ENCODE measurements at places on chromosomes 13 and 19.

DNA sequence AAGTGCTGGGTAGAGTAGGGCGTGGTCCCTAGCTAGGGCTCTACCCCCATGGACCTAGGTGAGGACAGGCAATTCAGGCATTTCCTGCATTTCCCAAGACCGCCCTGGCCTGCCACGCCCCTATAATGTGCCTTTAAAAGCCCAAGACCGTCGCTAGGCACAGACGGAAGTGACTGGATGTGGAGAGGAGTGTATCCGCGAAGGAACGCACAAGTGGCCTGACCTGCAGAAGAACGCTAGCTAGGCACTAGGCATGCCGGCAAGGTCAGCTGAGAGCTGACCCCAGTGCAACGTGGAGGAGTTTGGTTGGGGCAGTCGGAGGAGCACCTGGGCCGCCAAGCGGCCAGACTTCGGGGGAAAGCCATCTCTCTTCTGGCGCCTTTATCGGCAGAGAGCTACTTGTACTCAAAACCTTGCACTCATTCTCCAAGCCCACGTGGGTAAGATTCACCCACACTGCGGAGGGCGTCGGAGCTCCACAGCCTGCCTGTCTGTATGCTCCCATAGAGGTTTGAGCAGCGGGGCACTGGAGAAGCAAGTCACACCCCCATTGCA lies 370.0 kb downstream of the FGF9 start:
- DNase-seq, result no peak

GRCh38 chr19:20044663-20045062 lies 5.4 kb upstream of the ZNF682 start:
- no peak for DNase-seq

GRCh38 chr13:82323101-82323500 lies 1559.2 kb downstream of the SLITRK1 start:
- DNase-seq, result no peak

DNA sequence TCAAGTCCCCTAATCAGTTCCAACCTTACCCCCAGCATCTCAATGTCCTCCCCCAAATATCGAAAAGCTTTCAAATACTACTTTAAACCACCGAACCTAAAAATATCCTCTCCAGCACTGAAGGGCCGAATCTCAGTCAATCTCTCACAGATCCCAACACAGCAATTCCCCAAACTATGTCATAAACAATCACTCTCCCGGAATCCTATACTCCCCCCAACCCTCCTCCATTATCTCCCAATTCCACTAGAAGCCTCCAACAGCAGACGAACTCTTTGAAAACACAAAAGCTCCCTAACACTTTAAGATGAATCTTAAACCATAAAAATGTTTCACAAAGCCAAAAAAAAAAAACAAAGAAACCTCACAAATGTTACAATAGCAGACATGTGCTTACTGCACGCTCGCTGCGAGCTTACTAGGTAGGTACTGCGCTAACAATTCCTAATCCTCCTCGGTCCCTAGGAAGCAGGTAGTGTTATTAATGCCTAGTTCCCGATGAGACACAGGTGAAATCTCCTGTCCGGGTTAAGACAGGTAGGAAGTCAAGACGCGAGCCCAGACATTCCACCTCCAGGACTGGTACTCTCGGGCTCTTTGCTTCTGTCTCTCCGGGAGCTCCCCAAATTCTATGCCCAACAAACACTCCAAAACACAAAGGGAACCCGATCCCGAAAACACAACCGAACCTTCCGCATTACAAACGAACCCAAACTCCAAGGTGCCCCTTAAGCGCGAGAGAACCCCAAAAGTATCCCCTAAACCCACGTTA lies 14.2 kb downstream of the FBXO46 start:
- no peak for DNase-seq

DNA sequence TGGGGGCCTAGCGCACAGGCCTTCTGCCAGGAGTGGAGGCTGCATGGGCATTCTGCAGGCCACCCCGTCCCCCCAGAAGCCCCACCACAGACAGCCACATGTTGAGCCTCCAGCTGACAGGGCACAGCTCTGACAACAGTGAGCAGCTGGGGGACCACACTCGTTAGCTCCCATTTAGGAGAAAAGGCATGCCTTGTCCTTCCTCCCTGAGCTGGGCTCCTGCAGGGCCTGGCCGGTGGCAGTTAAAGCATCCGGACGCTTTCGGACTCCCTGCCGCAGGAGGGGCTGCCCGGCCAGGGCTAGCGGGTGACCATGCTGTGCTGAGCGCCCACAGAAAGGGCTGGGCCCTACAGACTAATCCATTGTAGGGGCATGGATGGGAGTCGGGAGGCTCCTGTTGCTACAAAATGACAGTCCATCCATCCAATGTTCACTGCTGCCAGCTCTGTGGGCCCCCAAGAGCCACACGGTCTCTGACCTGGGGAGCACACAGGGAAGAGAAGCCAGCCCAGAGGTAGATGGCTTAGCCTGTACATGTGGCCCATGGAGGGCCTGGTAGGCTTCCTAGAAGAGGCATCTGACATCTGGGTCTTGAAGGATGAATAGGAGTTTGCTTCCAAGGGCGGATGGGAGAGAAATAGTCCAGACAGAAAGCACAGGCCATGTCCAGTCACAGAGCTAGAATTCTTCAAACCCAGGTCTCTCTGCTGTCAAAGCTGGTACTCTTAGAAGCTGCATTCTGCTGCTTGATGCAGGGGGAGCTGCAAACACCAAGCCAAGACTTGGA lies 116.5 kb upstream of the VSTM2B start:
- DNase-seq, result no peak

GRCh38 chr19:13537454-13537853 lies 31.2 kb upstream of the CACNA1A start:
- DNase-seq, result no peak

GRCh38 chr13:20610006-20610405 lies 43.0 kb downstream of the IFT88 start:
- no peak for DNase-seq

DNA sequence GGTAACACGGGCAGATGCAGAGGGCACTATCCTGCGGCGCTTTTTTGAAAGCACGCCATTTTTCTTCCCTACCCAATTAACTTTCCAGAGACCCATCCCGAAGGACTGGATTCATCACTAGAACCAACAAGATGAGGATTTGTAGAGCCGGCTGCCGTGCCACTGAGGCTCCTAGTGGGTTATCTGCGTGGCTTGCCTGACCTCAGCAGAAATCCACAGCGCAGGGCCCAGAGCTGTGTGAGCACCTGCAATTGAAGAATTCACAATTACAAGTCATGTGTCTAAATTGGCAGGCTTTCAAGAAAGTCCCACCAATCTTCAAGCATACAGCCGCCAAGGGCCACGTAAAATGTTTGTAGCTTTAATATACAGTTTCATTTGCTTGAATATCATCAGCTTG lies 75.5 kb downstream of the ALOX5AP start:
- DNase-seq, result no peak

DNA sequence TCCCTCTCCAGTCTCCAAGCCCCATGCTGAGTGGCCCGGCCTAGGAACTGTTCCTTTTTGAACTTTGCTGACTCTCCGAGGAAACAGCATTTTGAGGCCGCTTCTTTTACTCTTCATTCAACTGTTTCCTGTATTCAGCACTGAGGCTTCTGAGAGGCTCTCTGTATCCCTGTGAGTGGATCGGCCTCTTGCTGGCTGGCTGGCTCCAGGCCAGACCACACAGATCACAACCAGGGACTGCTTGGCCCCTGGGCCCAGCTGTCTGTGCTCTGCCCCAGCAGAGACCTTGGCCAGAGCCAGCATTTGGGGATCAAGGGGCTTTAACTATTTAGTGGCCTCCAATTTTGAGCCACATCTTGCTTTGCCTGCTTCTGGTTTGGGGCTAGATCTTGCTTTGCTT lies 75.6 kb upstream of the KL start:
- no peak for DNase-seq

DNA sequence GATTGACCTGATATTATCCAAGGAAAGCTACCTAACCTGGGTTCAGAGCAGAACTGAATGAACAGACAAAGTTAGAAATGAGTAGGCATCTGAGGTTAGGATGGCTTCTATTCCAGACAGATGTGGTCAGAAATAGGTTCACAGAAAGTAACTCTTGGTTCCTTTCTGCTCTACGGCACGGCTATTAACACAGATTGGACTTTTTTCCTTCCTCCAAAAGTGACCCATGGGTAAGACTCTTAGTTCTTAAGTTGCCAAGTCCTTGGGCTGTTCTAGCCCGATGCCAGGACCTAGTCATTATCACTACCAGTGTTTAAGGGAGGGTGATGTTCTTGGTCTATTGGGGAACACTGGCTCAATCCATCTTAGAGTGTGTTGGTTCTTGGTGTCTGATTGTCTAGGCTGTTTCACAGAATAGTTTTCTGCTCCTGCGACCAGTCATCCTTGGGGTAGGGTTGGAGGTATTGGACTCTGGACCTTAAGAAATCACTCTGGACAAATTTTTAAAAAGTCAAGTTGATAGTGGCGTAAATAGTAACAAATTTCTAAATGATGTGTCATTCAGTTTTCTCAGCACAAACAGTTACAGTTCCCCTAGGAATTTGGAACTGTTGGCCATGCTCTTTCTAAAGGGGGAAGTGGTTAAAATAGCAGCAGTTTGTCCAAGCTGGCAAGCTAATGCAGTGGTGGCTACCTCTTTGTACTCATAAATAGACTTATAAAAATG lies 60.1 kb upstream of the MYCBP2 start:
- DNase-seq, result no peak

GRCh38 chr19:861756-862580 lies 2.5 kb downstream of the CFD start:
- DNase-seq, result peak; percentile 92

DNA sequence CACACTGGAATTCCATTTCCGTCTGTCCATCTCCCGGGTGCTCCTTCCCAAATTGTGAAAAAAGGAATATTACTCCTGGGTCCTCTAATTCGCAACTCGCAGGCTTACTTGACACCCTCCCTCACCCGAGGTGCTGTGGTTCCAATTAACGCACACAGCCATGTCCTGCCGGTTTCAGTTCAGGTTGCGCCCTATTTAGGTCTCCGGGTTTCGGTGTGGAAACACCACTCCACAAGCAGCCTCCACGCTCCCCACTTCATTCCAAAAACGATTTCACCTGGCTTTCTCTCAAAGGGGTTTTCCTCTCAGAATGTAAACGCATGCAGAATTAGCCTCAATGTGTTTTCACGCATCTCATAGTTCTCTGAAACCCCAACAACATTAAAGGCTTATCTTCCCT lies 37.9 kb downstream of the NAXD start:
- no peak for DNase-seq

DNA sequence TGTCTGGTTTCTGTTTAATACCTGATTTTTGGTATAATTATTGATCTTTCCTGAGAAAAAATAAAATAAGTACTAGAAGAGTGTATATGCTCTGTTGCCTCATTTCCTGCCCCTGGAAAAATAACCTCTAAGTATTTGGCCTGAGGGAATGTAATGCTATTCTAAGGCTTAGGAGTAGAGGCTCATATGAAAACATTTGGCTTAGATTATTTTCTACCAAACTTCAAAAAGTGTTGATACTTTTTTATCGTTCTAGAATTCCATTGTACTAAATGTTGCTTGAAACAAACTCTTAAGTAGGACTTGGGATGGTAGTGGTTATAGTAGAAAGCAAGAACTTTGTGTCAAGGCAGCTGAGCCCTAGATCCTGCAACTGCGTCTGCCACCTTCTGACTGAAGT lies 57.8 kb downstream of the COG3 start:
- no peak for DNase-seq

- DNase-seq, result no peak
Measured at GRCh38 chr13:97133955-97134354, 88.2 kb upstream of the MBNL2 start.

DNA sequence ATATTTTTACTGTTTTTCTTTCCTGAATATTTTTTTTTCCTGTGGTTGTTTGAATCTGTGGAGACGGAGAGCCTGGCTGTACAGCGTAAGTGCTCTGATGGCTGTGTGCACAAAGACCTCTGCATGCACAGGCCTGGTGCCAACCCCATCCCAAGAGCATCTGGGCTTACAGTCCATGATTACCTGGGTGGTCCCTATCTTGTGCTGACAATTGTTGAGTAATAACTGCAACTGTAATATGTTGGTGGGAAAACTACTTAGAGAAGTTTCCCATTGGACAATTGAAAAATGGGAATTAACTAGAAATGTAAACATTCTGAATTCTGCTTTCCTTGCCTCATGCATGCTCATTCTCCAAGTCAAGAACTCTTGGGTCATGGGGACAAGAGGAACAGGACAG lies 268.7 kb downstream of the SHISA2 start:
- DNase-seq, result no peak

- DNase-seq, result no peak
Measured at GRCh38 chr13:52025475-52026245, 1.2 kb downstream of the UTP14C start.

DNA sequence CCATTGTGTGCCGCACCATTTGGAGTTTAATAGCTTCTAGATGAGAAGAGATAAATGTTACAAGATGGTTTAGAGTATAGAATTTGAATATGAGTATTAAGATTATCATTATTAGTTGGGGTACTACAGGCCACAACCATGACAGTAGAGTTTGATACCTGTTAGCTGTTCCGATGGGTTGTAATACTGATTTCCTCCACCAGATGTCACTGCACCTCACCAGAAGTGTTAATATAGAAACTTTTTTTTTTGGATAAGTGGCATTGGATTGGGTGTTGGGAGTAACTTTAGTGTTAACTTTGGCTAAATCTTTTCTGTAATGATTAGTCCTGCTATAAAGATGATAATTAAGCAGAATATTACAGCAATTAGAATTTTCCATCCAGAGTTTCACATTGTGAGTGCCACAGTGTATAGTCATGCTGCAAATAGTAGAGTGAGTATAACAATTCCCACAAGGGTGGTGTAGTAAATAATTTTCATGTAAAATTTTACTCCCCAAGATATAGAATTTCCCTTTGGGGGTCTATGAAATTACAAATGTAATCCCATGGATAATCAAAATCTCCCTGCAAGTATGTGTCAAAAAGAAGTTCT lies 56.3 kb downstream of the PSG3 start:
- DNase-seq, result no peak

GRCh38 chr13:24110011-24110410 lies 50.5 kb upstream of the SPATA13 start:
- no peak for DNase-seq

- no peak for DNase-seq
Measured at GRCh38 chr13:53015971-53016370, 12.6 kb upstream of the OLFM4 start.

- no peak for DNase-seq
Measured at GRCh38 chr19:39817888-39818561, 15.9 kb downstream of the DYRK1B start.

DNA sequence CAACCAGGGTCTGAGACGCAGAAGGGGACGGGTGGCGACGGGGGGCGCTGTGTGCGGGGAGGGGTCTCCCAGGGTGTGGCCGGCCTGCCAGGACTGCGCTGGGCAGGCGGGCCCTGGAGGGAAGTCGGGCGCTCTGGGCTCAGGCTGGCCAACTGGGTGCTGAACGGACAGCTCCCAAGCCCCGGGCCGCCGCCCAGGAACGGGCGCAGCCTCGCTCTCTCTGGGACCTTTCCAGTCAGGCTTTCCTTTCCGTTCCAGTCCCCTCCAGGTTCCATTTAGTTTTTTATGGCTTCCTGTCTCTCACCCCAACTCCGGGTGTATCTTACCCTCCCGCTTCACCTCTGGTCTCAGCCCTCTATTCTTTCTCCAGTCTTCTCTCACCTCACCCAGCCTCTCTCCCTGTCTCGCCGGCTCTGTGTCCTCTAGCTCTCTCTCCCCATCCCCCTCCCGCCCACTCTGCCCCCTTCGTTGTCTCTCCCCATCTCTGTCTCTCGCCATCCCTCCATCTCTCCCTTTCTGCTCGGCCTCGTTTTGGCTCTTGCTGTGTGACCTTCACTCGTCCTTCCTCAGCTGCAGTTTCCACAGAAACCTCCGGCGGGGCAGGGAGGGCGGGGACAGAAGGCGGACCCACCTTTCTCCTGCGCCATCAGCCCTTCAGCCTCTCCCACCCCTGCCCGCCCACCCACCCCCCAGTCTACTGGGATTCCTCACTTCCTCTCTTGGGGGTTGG lies 3.3 kb upstream of the ATP1A3 start:
- DNase-seq, result peak; percentile 83

GRCh38 chr19:1470305-1471009 lies 8.6 kb downstream of the C19orf25 start:
- peak; percentile 88 for DNase-seq

All from GM13977 (cell line).